ENCODE measurements at places on chromosomes 3 and 15.

DNA sequence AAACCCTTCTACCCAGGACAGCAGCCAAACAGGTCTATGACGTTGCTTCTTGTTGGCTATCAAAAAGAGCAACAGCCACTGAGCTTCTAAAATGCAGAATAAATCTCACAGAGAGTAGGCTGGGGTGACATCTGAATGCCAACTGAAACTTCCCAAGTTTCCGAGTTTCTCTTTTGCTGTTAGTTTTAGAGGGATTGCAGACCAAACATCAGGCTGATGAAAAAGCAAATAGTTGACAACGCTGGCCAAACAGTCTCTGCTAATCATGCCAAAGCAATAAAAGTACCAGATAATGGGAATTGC lies 670 bp upstream of the CBLB start:
- no peak for DNase-seq
- H3K4me1 ChIP-seq, result peaks cover 13% of the 10 kb centered on the region
- H3K4me3 ChIP-seq, result peak overlapping the region; percentile 81
- no peaks in the 10 kb centered on the region for H3K27me3 ChIP-seq
- H3K27ac ChIP-seq, result peak overlapping the region; percentile 97

GRCh38 chr15:50997371-50998051 lies 89.0 kb downstream of the AP4E1 start:
- no peak for DNase-seq
- H3K36me3 ChIP-seq, result no peaks in the 10 kb centered on the region
- H3K27ac ChIP-seq, result no peak overlapping the region
- H3K4me1 ChIP-seq, result no peaks in the 10 kb centered on the region
- H3K27me3 ChIP-seq, result no peaks in the 10 kb centered on the region

GRCh38 chr15:74240897-74241614 lies 4.9 kb downstream of the CCDC33 start:
- no peaks in the 10 kb centered on the region for H3K27me3 ChIP-seq
- H3K4me1 ChIP-seq, result no peaks in the 10 kb centered on the region
- no peaks in the 10 kb centered on the region for H3K36me3 ChIP-seq
- no peak for DNase-seq

GRCh38 chr3:129616713-129617112 lies 10.2 kb upstream of the PLXND1 start:
- no peak for DNase-seq
- H3K4me3 ChIP-seq, result no peak overlapping the region
- H3K4me1 ChIP-seq, result no peaks in the 10 kb centered on the region
- H3K27me3 ChIP-seq, result no peaks in the 10 kb centered on the region
- H3K27ac ChIP-seq, result peak overlapping the region; percentile 80

DNA sequence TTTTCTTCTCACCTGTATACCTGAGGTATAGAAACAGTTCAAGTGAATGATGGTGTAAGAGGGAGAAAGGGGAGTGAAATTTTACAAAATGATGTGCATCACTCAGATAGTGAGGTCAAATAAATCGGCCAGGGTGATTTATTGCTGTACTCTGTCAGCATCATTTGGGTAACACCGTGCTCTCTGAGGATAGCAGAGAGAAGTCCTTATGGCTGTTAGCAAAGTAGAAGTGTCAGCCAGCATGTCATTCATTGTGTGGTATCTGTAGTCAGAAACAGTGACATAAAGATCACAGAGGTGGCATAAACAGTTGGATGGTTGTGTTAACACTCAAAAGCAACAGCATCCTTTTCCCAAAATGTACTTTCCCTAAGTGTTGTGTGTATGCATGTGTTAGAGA lies 53.4 kb downstream of the PSMD6 start:
- no peaks in the 10 kb centered on the region for H3K36me3 ChIP-seq
- H3K4me3 ChIP-seq, result no peak overlapping the region
- H3K27me3 ChIP-seq, result no peaks in the 10 kb centered on the region
- DNase-seq, result no peak

- no peak overlapping the region for H3K4me3 ChIP-seq
- H3K27ac ChIP-seq, result no peak overlapping the region
- H3K27me3 ChIP-seq, result no peaks in the 10 kb centered on the region
- DNase-seq, result no peak
- H3K36me3 ChIP-seq, result no peaks in the 10 kb centered on the region
Measured at GRCh38 chr3:187264021-187264420, 27.5 kb downstream of the MASP1 start.

GRCh38 chr3:851098-851790 lies 241.6 kb upstream of the CNTN6 start:
- H3K4me1 ChIP-seq, result no peaks in the 10 kb centered on the region
- no peaks in the 10 kb centered on the region for H3K27me3 ChIP-seq
- no peaks in the 10 kb centered on the region for H3K36me3 ChIP-seq
- H3K27ac ChIP-seq, result no peak overlapping the region
- DNase-seq, result no peak
